ENCODE measurements at places on chromosomes 2 and 18.

GRCh38 chr18:76264876-76265250 lies 230.2 kb downstream of the ZNF516 start:
- peak; percentile 21 for DNase-seq

DNA sequence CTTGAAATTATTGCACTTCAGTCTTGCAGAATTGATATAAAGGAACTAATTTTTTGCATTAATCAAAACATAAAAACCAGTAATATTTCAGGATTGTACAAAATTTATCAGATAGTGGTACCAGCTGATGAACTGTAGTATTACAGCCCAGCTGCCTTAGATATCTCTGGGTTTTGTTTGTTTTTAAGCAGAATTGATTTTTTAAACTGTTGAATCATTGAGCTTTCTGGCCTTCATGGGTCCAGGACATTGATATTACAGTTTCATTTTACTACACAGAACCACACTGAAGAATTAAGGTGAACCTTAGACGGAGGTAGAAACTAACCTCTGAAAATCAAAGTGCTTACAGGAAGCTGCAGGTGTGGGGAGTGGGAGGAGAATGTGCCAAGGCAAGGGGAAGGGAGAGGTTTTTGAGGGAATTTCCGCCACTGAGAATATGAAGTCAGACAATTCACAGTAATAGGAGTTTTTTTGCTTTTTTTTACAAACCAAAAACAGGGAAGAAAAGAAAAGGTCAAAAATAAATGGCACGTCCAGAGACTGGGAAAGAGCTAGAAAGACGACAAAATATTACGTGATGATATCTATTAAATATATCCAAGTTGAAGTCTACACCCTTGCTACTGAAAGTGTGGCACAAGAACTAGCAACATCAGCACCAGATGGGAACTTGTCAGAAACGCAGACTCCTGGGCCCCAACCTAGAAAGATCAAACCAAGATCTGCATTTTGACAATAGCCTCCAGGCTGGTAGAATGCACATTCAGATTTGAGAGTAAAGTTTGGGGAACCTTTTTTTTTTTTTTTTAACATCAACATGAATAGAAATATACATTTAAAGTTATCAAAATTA lies 40.8 kb upstream of the SPAG16 start:
- no peak for DNase-seq

GRCh38 chr2:38037325-38037724 lies 38.6 kb downstream of the CYP1B1 start:
- DNase-seq = no peak

- no peak for DNase-seq
These were observed 490.7 kb upstream of the MEIS1 start for GRCh38 chr2:65944213-65944612.

GRCh38 chr2:95278051-95278471 lies 3.8 kb downstream of the PROM2 start:
- DNase-seq = no peak

DNA sequence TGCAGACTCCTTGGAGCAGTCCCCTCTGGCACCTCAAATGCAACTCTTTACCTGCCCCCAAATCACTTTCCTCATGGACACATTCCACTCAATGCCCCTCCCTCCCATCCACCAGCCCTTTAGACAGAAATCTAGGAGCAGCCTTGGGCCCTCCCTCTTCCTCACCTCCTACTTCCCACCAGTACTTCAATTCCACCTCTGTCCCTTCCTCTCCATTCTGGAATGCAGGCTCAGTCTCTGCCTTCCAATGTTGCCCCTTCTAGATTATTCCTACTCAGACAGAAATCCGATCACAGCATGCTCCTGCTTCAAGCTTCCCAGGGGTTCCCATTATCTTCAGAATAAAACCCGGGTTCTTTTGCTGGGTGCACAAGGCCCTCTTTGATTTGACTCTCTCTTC lies 62.1 kb downstream of the MTHFD2 start:
- no peak for DNase-seq

GRCh38 chr2:7681881-7682461 lies 764.8 kb downstream of the RNF144A start:
- DNase-seq = no peak

All from NCI-H1417 (cell line).